ENCODE measurements at places on chromosomes 11 and 22. TPM values are rescaled to one million over a fixed set of nuclear protein-coding genes. Genes with fewer than 3 reads are reported as not detected.

Gene PIK3IP1
- 62.1 TPM for total RNA-seq

Gene TSPAN32
- 9.0 TPM for total RNA-seq

Gene PGA3
- not detected for total RNA-seq

Gene BRD1
- total RNA-seq: 63.6 TPM

Gene HBE1
- total RNA-seq: not detected

Gene PLA2G3
- not detected for total RNA-seq

All from tibial nerve (tissue), 4 donors.